ENCODE measurements at places on chromosomes 1 and 21. TPM values are rescaled to one million over a fixed set of nuclear protein-coding genes. Genes with fewer than 3 reads are reported as not detected.

Gene TINAGL1
- 0.41 TPM for total RNA-seq

Gene TXNIP
- total RNA-seq = 0.51 TPM

Gene FCRL2
- not detected for total RNA-seq

Gene C4BPB
- total RNA-seq = 2.1 TPM

Gene IPP
- 2.8 TPM for total RNA-seq

Gene CXADR
- total RNA-seq = 17.6 TPM

Gene CHIT1
- not detected for total RNA-seq

Gene TAGLN2
- total RNA-seq = 994 TPM

Gene HES3
- not detected for total RNA-seq

Gene MYCL
- 1.6 TPM for total RNA-seq

Gene ARHGEF10L
- 5.8 TPM for total RNA-seq

Gene SLC5A9
- 0.07 TPM for total RNA-seq

Gene ADAM30
- total RNA-seq = not detected

Gene ZMYND12
- total RNA-seq = 0.39 TPM

Gene ZNF697
- 1.4 TPM for total RNA-seq

Gene PLXNA2
- total RNA-seq = 4.6 TPM

Gene CREG1
- total RNA-seq = 84.9 TPM

Gene OR6N1
- total RNA-seq = not detected

Gene CFAP74
- total RNA-seq = 0.08 TPM

Gene LRIG2
- total RNA-seq = 3.3 TPM

Gene CIART
- 2.8 TPM for total RNA-seq

Gene FCRL1
- not detected for total RNA-seq

Gene NBPF4
- total RNA-seq = 0.07 TPM

Gene NPL
- total RNA-seq = 1.2 TPM

All from A549 treated with dexamethasone at 1 μM for 4 hours (cell line).